Stimulated activated CD4-positive, alpha-beta T cell treated with anti-CD3 and anti-CD28 coated beads, Interleukin-2, amount 100 ng/mL, for 4 hours (primary cell): ENCODE measurements at places on chromosomes 3 and 15.

DNA sequence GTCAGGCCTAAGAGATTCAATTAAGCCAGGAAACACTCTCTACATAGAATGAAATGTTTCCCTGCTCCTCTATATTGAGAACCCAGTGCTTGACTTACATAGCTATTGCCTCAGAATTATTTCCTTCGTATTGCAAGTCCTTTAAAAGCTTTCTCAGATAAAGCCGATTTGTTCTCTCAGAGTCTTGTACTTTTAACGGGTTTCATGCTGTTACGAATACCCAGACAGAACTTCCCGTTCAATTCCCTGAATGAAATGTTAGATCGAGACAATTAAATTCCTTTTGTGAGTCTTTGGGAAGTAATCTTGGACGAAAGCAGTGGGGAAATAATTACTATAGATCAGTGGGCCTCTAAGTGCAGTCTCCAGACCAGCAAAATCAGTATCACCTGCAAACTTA, 102.8 kb upstream of the CHL1 start:
- DNase-seq: no peak

DNA sequence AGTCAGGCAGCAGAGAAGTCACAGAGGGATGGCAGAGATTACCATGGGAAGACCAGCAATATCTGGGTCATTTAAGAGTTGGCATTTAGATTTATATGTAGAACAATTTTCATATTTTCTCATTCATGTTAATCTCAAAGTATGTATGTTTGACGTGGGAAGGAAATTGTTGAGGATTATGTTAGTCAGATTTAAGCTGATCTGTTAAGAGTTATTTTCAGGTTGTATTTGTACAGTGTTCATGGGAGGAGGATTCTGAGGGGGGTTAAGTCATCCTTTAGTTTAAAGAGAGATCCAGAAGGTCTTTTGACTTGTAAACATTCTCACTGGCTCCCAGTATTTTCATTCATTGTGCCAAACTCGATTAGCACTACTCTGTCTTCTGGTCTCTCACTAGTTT, 34.7 kb downstream of the PPM1L start:
- DNase-seq: no peak

DNA sequence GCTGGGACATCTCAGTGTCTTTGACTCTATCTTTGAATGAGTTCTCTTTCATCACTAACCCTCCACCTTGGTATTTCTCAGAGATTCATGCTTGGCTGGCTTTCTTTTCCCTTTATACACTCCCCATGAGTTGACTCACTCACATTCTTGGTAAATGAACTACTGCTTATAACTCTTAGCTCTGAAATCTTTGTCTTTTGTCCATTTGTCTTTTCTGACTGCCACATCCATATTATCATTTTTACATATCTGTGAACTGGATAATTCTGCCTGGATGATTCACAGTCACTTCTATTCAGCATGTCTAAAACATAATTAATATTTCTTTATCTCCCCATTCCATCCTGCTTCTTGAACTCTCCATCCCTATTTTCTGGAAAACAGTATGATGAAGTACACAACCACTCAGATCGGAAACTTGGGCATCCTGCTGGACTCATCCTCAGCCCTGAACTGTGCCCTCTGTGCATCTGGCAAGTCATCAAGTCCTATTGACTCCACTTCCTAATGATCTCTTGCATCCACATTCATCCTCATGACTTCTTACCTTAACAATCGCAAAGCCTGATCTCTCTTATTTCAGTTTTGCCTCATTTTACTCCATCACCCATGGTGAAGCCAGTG, 66.9 kb downstream of the KCNAB1 start:
- no peak for DNase-seq

DNA sequence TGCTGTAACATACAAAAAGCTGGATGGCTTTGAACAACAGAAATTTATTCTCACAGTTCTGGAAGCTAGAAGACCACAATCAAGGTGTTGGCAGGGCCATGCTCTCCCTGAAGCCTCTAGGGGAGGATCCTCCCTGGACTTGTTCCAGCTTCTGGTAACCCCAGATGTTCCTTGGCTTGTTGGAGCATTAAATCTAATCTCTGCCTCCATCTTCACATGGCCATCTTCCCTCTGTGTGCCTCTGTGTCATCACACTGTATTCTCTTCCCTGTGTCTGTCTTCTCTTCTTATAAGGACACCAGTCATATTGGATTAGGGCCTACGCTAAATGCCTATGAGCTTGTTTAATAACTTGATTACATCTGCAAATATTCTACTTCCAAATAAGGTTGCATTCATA, 109.5 kb downstream of the STAG1 start:
- DNase-seq: no peak

- DNase-seq: no peak
Measured at GRCh38 chr3:36063992-36064391, 316.3 kb upstream of the STAC start.

- DNase-seq: no peak
Measured at GRCh38 chr15:55673287-55673686, 69.7 kb downstream of the PRTG start.

- DNase-seq: no peak
Measured at GRCh38 chr15:53963801-53964200, 14.4 kb upstream of the UNC13C start.

- DNase-seq: no peak
Measured at GRCh38 chr3:136008732-136009470, 43.4 kb downstream of the PPP2R3A start.
